Stimulated activated CD8-positive, alpha-beta memory T cell treated with anti-CD3 and anti-CD28 coated beads, Interleukin-4, amount 100 ng/mL, for 1 hour (primary cell): ENCODE measurements at places on chromosomes 12 and 14.

DNA sequence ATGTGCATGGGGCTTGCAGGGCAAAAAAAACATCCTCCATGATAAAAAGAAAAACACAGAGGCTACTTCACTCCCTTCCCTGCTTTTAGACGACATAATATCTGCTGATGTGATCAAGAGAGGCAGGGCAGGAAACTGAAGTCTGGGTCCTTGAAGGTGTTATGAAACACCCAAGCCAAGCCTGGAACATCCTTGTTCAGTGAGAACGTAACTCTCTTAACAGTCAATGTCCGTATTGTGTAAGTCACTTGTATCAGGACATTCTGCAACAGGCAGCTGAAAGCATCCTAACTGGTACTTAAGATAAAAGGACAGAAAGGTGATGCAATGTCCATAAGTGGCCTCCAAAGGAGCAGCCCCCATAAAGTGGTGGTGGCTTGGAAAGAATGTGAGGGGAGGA, 20.0 kb downstream of the KCNK10 start:
- DNase-seq: no peak

DNA sequence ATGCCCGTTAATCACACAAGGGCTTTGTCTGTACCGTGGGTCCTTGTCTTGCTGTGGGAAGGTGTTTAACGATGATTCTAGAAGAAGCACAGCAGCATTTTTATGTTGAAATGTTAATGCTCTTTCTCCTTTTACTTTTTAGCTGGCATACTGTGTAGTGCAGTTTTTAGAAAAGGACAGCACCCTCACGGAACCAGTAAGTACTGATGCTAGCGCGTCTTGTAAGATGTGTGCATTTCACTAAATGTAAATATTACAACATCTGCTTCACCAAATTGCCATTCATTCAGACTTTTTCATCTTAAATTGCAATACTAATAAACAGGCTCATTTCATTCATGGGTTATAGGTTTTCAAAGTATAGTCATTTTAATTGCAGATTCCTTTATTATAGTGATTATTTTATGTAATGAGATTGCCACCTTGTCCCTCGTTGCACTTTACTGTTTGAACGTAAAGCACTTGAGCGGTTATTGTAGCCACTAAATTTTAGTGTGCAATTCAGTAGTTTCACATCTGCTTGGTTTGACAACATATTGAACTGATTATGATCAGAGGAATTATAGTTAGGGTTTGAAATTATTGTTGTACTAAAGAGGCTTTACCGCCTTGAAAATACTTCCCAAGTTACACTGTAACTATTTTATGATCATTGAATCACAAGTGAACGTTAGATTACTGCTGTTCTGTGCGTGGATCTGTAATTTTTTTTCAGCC, 69.8 kb upstream of the DYNC1H1 start:
- DNase-seq: no peak

- DNase-seq: no peak
Observed at GRCh38 chr12:99205111-99205510, 442.4 kb upstream of the GARIN6 start.

DNA sequence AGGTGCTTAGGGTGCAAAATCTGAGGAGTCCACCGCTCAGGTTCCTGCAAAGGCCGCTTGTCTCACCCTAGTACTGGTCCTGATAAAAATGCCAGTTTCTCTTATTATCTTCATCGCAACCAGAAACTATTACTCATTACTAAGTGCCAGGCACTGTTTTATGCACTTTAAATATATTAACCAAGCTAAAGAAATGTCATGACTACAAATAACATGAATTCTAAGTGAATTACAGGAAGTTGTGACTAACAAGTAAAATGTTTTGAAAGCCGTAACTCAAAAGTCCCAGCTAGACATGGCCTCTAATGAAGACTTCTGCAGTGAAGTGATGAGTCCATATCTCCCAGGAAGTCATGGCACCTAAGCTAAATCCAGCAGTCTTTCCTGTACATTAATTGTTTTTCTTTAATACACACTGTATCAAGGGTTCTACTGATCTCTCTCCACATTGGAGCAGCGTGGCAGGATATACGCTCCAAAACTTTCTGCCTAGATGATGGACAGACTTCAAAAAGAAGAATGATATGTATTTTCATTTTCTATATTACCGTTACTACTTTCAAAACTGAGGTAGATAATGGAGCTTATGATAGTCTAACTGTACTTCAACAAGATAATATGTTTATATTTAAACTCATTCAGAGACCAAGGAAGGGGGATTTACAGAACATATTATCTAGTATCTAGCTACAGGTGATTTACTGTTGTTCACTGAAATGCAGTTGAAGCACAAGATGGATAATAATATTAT, 117.3 kb upstream of the ARID2 start:
- DNase-seq: no peak

- DNase-seq: no peak
Observed at GRCh38 chr12:47814539-47815170, 5.0 kb downstream of the HDAC7 start.

DNA sequence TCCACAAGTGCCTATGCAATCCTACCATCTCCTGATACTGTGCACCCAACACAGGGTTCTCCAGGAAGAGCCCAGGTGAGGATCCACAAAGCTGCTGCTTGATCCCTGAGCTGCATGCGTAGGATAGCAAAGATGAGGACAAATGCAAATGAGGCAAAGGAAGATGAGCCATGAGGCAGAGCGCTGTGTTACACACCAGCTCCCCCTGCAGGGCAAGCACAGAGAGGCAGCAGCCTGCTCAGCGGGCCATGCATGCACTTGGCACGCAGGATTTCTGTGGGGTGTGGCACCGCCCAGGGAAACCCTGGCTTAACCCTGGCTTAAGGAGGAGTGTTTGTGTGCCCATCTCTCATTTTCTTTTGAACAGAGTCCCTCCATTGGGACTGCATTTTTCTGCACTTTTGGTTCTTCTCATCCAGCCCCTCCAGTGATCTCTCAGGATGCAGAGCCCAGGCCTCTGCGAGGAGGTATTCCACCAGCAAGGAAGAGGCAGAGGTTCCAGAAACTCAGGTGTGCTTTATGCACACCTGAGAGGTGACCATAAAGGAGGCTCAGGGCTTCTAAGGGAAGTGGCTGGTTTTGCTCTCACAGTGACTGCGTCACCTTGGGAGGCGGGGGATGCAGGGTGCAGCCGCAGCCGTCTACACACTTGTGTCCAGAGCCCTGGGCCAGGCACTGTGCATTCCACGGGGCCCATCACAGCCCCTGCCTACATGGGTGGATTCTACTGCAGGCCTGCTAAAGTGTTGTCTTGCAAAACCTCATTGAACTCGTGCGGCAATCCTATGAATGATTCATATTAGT, 973.3 kb upstream of the TMEM132C start:
- no peak for DNase-seq

DNA sequence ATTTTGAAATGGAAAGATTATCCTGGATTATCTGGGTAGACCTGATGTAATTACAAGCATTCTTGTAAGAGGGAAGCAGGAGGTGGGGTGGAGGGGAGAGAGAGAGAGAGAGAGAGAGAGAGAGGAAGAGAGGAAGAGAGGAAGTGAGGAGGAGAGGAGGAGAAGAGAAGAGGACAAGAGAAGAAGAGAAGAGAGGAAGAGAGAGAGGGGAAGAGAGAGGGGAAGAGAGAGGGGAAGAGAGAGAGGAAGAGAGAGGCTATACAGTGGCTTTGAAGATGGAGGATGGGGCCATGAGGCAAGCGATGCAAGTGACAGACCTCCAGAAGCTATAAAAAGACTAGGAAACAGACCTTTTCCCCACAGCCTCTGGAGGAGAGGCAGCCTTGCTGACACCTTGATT, 13.7 kb upstream of the CHST11 start:
- no peak for DNase-seq

GRCh38 chr14:50624447-50624846, 43.7 kb downstream of the SAV1 start:
- no peak for DNase-seq

DNA sequence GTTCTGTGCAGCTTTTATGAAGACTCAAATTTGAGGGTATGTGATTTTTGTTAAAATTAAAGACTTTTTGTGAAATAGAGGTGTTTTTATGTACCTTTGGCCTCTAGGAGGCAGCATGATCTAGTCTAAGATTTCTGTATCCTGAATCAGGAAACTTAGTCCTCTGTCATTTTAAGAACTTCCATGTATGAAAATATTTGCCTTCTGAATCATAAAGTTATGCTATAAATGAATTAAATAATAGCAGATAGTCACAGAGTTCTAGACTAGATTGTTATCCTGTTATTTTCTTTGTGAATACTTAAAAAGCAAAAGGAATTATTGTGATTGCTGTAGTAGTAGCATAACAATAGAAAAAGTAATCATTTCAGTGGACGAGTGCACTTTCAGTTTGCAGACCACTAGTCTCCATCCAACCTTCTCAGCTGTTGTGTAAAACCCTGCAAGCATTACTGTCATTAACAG, 56.3 kb downstream of the FGD4 start:
- DNase-seq: no peak

GRCh38 chr14:59698793-59699192, 122.2 kb upstream of the CCDC175 start:
- no peak for DNase-seq

- no peak for DNase-seq
Observed at GRCh38 chr12:3593906-3594483, 103.0 kb downstream of the PRMT8 start.

DNA sequence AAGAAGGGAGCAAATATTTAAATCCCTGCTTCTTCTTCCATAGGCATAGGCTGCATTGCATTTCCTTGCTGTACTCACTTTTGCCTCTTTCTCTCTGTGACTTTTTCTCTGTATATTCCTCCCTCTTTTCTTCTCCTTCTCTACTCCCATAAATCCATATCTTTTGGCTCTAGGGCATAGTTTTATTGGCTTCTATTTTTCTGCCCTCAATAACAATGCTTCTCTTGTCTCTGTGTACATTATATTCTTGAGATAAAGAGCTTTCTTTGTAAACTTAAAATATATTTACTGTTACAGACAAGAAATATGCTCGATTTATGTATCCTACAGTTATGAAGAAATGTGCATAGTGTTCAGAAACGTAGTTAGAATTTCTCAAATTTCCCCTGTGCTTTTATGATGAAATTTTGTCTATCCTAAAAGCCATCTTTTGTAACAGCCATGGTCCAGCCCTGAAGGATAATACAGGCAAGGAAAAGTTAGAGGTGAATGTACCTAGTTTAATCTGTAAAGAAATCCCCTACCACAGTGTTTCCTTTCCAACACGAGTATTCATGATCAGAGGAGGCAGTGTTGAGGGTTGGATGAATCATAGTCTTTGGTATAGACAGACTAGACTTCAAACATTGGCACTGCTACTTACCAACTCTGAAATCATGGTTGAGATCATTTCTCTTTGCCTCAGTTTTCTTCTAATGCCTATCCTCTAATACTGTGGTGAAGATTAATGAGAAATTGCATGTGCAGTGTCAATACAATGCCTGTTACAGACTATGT, 173.3 kb upstream of the FAR2 start:
- no peak for DNase-seq

DNA sequence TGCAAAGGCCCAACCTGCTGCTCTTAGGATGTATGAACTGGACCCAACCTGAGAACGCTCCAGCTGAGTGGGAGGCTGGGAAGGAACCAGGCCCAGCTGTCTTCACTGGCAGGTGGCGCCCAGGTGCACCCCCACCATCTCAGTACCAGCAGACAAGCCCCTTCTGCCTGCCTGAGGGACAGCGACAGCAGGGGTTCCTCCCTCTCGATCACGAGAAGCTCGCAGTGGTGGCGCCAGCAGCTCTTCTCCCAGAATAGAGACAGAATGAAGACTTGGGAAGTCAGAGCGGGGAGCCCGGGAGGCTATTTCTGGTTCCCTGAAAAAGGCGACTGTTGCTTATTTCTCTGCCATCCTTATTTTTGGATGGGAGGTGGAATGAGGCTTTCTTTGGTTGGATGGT, 46.5 kb downstream of the CHGA start:
- DNase-seq: no peak

GRCh38 chr12:100793182-100793581, 1.4 kb upstream of the ANO4 start:
- no peak for DNase-seq

GRCh38 chr12:106301611-106302321, 767 bp upstream of the TCP11L2 start:
- peak; percentile 35 for DNase-seq

DNA sequence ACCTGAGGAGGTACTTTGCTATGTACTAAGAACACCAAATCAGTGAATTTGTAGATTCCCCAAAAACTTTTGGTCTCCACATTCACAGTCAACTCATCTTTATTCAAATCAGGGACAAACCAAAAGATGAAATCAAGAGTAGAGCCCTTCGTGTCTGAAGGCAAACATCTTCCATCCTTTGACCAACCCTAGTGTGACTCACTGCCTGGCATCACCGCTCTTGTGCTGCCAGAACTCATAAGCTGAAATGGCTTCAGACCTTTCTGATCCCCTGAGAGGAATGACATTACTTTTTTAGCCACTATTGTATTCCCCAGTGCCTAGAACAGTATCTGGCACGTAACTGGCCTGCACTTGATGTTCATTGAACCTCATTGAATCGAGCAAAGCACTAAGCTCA, 50.1 kb downstream of the GOLGA5 start:
- DNase-seq: no peak

- no peak for DNase-seq
Observed at GRCh38 chr12:80443974-80444666, at the start of gene PTPRQ. Gene PTPRQ, plus strand, starts transcription at chr12:80444235. Its CDS starts 111 bp downstream, at chr12:80444346.

GRCh38 chr12:26770239-26771070, 62.5 kb downstream of the ITPR2 start:
- DNase-seq: no peak

DNA sequence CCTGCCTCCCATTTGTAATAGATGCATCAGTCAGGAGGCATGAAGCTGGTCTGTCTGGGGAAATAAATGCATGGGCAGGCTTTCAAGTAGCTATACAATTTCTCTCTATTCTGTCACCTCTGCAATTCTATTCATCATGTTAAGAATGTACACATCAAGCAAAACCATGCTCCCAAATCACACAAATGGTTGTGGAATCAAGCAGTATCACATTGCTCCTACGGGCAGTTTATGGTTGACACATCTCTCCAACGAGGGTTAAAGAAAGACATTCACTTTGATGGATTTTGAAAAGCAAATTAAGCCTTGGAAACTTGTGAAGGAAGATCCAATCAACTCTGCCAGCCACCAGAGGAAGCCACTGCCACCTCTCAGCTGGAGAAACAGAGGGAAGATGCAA, 1277.4 kb upstream of the TMEM132C start:
- no peak for DNase-seq

- no peak for DNase-seq
Observed at GRCh38 chr12:118537481-118537917, 161.1 kb downstream of the SUDS3 start.

GRCh38 chr12:49232940-49233841, 31.7 kb upstream of the TUBA1C start:
- DNase-seq: no peak

- DNase-seq: no peak
Observed at GRCh38 chr14:89382901-89383845, 33.9 kb downstream of the FOXN3 start.

- DNase-seq: no peak
Observed at GRCh38 chr12:117284140-117284539, 77.3 kb downstream of the NOS1 start.
